ENCODE measurements at places on chromosomes 11 and 22.

DNA sequence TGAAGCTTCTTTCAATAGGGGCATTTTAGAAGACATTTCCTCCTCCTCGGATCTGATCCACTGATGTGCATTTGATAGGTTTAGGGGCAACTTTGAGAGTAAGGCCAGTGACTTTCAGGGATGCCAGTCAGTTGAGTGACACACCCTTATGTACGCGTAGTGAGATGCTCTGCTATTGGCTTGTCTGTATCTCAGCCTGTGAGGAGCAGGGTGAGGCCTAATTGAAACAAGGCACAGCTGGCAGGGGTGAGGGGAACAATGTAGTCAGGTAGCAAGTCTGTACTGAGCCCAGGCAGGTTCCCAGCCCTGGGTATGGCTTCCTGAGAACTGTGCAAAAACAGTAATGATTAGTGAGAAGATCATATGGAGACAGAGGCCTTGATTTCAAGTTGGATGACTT lies 61.5 kb downstream of the STIM1 start:
- DNase-seq: no peak

DNA sequence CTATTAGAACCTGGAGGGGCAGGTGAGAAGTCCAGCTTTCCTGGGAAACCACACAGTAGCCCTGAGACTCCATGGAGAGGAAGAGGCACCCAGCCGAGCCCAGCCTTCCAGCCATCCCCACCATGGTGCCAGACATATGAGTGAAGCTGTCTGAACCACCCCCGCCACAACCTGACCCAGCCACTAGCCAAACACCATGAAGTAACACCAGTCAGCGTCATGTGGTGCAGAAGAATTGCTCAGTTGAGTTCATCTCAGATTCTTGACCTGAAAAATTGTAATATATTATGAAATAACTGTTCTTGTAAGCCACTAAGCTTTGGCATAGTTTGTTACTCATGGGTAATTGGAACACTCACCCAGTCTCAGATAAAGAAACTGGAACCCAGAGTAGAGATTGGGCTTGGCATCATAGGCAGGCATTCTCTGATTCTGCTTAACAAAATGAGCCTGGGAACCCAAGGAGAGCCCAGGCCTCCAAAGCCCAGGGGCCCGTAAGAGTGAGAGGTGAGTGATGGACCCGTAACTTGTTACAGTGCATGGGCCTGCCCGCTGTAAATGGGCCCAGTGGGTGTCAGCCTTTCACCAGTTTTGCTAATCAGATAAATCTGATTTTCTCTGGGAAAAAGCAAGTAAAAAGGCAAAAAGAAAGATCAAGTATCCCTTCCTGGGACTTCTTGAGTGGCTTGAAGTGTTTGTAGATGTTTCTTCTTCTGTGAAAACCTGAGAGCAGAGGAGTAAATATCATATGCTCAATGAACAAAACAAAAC lies 305.5 kb downstream of the DDX10 start:
- no peak for DNase-seq

- DNase-seq: no peak
Observed at GRCh38 chr11:60928563-60929001, 4.3 kb downstream of the TMEM132A start.

DNA sequence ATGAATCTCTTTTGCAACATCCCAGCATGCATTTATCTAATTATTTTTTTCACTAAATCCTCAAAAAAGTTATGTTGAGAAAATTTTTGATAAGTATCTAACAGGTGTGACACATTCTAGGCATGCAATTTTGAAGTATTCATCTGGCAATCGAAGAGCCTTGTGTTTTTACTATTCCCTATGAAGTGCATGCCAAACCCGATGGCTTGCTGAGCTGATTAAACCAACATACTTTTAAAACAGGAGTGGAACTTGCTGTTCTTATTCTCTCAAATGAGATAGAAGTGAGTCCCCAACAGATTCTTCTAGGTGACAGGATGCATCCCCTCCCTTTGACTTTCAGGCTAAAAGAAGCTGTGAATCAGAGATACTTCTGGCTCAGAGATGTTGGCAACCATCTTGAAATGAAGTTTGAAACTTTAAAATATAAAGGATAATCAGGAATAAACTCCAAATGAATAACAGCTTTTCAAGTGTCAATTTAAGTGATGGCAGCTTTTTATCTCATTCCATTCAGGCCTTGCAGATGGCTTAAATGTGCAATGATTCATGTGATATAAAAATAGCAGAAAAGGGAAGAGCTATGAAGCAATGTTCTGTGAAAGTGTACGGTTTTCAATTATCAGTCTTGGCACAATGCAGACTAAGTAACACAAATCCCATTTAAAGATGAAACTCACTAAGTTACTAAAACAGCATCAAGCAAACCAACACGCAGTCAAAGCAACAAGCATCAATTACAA lies 67.7 kb downstream of the APOL5 start:
- DNase-seq: no peak

- DNase-seq: no peak
Observed at GRCh38 chr11:45523760-45524159, 141.7 kb downstream of the CHST1 start.

DNA sequence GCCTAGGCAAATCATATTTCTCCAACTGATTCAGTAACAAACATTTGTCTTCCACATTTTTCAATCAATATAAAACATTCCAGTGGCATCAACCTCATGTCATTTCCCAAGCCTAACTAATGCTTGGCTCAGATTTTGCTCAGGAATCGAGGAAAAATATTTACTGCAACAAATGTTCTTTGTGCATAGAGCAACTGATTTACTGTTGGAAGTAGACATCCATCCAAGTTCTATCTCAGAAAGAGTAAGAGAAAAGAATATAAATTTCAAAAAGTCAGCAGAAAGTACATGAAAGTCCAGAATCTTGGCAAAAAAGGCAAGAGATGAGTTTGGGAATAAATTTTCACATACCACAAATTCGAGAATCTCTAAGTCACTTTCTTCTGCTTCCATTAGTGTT lies 2245.0 kb upstream of the RAG2 start:
- DNase-seq: no peak

- no peak for DNase-seq
Observed at GRCh38 chr11:19723572-19724342, 11.1 kb downstream of the NAV2 start.

DNA sequence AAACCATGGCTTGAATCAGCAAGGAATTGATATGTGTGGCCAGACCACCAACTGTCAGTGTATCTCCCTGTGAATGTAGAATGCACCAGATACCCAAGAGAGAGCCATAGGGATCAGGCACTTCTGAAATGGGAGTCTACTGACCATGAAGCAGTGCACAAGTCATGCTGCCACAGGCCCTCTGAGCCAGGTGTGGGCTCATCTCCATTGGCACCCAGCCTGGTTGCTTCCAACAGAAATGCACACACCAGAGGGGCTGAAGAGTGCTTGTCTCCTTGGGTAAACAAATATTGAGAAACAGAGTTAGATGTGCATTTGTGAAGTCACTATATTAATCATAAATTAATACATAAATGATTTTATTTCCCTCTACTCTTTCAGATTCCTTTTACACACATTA lies 28.4 kb upstream of the PANX1 start:
- no peak for DNase-seq

DNA sequence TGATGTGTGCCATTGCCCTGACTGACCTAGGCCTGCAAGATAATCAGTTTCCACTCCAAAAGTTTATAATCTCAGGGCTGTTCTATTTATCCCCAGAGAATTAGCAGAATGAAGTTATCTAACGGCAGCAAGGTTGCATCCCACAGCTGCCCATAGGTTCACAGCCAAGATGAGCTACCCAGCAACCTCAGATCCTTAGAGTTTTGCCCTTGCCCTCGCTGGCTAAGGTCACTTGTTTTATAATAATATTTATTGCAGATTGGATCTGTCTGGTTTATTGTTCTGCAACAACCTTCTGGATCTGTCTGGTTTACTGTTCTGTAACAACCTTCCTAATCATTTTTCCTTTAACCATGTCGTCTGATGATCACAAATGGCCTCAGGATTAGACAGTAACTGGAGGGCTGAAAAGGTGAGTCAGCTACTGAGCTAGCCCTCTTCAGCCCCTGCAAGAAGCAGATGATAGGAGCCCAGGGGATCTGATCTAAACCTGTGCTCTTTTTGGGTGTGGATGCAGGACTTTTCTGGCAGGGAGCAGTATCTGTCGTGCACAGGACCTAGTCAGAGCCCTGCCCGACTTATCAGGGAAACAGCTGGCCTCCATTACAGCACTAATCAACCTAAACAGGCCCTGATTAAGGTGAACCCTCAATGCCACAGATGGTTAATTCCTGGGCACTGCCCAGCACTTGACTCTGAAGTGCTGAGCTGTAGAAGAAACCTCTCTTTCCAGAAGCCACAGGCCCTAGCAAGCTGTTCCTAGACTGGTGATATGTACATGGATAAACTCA lies 642.9 kb upstream of the KIRREL3 start:
- DNase-seq: no peak

DNA sequence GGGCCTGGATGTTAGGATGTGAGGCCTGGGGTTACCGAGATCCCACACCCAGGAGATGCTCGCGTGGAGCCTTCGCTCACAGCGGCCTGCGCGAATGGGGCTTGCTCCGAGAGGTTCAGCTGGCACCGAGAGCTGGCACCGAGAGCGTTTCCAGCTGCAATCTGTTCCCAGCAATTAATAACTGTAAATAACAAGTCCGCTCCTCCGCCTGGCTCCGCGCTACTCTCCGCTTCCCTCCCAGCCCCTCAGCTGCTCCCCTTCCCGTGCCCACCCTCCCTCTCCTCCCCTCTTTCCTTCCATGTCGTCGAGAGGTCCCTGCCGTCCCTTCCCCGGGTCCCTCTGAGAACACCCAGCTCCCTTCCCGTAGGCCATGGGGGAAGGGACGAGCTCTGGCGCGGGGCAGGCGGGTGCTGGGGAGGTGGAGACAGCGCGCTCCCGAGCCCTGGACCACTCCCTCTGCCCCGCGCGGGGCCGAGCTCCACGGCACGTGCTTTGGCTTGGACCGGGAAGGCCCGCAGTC lies 110.8 kb downstream of the WNT7B start:
- DNase-seq: no peak

- DNase-seq: no peak
Observed at GRCh38 chr11:134999590-134999989, 587.5 kb upstream of the B3GAT1 start.

DNA sequence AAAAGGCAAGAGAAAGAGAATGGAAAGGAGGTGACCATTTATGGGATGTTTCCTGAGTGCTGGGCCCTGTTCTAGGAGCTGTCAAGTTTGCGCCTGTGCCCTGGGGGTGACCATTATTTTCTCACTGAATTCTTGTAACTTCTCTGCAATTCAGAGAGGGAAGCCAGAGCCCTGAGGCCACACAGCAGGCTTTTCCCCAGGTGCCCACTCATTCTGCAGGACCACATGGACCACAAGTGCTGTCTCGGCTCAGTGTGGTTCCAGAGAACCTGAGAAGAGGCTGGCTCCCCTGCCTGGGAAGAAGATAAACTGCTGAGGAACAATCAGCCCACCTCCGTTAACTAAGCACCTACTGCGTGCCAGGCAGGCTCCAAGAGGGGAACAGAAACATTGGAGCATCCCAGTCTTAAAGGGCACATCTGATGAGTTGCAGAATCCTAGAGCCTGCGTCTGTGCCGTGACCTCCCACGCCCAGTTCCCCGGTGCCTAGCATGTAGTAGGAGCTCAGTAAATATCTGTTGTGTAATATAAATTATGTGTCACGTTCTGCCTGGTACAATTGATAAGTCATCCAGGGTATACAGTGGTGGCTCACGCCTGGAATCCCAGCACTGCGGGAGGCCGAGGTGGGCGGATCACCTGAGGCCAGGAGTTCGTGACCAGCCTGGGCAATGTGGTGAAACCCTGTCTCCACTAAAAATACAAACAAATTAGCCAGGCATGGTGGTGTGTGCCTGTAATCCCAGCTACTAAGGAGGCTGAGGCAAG lies 31.6 kb upstream of the CRYBB3 start:
- no peak for DNase-seq

DNA sequence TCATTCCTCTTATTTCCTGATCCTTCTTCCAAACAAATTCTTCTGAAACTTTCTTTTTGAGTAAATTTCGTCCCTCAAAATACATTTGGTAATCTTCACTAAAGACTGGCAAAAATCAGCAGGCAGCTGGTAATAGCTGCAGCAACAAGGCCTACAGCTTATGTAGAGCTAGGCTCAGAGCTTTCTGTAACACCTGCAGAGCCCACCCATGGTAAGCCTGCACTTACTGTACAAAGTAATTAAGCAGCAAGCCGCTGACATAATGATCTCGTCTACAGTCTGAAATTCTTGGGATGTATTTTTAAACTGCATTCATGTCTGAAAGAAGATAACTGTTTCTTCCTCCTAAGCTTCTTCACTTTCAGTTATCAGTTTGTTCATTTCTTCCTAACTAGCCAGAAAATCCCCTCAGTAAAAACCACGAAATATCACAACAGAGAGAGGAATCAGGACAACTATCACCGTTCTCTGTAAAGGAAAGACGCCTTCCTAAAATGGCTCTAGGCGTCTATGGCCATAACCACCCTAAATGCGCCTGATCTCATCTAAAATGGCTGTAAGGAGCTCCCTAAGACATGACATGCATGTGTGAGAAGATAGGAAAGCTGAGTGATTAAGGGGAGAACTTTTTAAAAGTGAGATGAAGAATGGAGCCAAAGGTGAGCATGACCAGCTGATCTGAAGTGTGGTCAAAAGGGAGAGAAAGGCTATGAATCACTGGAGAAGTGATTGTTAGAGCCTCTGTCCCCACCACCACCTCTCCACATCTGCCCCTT lies 56.2 kb downstream of the DENND5A start:
- DNase-seq: no peak

- no peak for DNase-seq
Observed at GRCh38 chr11:13923182-13923581, 39.3 kb upstream of the SPON1 start.

DNA sequence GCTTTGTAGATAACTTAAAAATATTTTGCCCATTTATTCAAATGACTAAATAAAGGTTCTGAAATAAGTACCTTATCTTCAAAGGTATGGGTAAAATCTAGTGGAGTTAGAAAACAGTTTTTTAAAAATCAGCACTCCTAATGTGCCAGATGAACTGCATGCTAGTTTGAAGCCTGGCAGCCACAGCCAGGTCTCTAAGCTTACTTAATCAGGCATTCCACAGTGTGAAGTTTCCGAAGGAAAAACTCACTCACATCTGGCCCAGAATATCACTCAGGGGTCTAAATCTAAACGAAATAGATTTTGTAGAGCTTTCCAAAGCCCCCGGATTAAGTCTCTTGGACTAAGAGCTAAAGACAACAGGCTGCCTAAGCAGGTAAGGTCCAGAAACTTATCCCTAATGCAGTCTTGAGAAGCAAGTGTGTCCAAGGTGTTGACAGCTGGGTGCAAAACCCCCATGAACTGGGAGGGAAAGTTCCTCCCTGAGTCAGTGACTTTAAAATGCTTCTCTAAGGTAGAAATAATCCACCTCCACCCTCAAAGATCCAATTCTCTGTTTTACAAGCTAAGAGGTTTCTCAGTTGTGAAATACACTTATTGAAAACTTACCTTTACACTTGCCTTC lies 157.6 kb downstream of the FCHSD2 start:
- no peak for DNase-seq

GRCh38 chr11:69157822-69158231 lies 2.1 kb downstream of the SMIM38 start:
- DNase-seq: no peak

GRCh38 chr11:132755934-132756333 lies 776.4 kb downstream of the OPCML start:
- DNase-seq: no peak
